ENCODE measurements at places on chromosomes 7 and 10.

- DNase-seq: no peak
Observed at GRCh38 chr7:40965774-40966173, 737.1 kb downstream of the INHBA start.

- DNase-seq: no peak
Observed at GRCh38 chr10:1270906-1271305, 214.7 kb downstream of the WDR37 start.

DNA sequence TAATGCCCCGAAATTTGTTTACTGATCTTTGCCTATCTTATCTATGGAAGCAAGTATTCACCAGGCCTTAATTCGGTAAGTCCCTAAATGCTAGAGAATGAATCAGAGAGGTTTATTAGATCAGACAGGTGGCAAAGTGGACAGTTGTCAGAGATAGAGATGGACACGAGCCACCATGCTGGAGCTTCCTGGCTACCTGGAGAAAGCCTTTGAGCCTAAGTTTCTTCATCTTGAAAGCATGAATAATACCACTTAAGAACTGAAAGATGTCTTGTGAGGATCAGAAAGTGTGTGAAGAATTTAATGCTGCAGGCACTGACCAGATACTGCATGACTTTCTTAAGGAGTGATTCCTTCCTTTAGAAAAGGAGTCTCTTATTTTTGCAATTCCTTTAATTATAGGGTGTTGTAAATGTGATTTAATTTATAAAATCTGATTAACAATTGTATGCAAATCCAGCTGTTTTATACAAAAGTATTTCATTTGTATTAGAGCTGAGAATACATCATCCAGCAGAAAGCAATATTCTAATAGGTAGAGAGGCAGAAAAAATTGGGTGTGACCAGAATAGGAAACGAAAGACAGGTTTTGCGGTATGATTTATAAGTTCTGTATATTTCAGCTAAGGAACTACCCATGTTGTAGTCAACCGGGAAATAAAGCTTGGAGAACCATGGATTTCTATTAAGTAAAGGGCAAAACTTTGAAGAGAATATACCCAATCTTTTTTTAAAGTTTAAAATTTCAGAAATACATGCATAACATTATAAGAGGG is 82.7 kb downstream of the SMURF1 start:
- no peak for DNase-seq

DNA sequence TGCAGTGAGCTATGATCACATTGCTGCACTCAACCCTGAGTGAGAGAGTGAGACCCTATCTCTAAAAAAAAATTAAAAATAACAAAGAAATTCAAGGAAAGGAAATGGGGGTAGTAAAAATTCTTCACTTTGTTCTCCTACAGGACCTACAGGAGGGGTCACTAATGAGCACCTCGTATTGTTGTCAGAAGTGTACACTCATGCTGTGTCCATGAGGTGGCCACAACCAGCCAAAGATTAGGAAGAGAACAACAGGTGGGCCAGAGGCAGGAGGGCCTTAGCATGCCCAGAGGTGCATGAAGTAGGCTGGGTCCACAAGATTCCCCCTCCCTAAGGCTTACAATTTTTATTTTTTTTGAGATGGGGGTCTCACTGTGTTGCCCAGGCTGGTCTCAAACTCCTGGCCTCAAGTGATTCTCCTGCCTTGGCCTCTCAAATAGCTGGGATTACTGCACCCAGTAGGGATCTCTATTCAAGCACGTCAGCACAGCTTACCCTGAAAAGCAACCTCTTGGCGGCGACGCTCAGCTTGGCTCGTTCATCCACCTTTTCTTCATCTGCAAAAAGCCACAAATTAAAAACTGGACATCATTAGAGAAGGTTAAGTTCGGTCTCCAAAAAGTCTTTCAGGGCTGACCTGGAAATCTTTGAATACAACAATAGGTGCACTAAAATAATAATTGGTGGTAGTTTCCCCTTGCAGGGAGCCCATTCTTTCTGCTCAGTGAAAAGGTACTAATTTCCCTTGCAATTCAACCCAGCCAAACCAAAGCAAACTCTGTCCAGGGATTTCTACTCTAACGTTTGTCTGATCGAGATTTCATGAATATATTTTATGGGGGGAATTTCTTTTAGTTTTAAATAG is 104.4 kb downstream of the SVIL start:
- no peak for DNase-seq

DNA sequence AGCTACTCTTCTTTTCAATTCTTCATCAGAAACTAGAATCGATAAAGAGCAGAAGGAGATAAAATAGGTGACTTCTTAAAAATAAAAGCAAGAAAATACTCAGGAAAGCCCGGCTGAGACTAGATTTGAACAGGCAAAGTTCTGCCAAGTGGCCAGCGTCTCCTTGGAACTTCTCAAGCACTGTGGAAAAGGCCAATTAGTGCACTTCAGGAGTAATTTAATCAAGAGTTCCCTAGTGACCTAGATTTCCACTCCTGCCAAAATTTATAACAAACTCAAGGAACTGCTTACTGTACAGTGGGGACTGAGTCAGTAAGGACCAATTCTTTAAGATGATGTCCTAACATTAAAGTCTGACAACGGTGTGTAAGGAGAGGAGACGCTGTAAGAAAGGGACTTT is 57.3 kb downstream of the CHCHD3 start:
- no peak for DNase-seq

DNA sequence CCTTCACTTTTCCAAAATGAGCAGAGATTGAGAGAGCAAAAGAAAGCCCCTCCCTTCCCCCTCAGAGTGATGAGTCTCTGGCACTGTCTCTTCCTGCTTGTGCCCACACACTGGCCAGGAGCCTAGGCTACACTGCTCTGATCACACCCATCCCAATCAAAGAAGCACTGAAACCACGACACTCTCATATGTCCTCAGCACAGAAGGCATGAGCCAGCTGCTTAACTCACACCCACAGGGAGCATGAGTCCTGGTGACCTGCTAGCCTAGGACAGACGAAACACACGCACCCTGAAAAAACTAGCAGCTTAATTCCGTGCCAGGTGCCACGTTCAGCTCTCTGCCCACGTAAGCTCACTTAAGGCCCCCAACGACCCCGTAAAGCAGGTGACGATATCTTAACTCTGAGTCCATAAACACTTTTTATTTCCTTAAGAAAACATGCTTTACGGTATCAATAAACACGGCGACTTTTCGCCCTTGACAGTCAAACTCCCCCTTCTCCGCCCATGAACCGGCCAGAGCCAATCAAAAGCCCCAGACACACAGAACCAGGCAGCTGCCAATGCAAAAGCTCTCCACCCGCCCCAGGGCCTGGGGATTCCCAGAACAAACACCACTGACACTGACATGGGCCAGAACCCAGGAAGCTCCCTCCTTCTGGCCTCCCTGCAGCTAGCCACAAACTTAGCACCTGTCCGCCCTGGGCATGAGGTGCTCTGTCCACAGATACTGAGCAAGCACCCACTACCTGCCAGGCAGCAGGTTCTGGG is 69.0 kb downstream of the TNRC18 start:
- DNase-seq: no peak

DNA sequence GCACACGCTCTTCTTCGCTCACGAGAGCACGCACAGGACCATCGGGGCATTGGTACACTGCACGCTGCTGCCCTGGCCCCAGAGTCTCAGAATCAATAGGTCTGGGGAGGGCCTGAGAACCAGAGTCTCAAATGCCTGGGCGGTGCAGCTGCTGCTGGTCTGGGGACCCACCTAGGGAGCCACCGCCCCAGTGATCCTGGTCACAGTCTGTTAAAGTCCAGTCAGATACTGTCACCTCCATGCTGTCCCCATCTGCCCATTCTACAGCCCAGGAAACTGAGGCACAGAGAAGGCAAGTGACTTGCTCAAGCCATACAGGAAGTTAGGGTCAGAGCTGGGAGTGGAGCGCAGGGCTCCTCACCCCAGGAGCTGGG is 38.0 kb downstream of the ZCCHC24 start:
- DNase-seq: no peak

- DNase-seq: no peak
Observed at GRCh38 chr7:55276572-55277295, 88.4 kb upstream of the LANCL2 start.

DNA sequence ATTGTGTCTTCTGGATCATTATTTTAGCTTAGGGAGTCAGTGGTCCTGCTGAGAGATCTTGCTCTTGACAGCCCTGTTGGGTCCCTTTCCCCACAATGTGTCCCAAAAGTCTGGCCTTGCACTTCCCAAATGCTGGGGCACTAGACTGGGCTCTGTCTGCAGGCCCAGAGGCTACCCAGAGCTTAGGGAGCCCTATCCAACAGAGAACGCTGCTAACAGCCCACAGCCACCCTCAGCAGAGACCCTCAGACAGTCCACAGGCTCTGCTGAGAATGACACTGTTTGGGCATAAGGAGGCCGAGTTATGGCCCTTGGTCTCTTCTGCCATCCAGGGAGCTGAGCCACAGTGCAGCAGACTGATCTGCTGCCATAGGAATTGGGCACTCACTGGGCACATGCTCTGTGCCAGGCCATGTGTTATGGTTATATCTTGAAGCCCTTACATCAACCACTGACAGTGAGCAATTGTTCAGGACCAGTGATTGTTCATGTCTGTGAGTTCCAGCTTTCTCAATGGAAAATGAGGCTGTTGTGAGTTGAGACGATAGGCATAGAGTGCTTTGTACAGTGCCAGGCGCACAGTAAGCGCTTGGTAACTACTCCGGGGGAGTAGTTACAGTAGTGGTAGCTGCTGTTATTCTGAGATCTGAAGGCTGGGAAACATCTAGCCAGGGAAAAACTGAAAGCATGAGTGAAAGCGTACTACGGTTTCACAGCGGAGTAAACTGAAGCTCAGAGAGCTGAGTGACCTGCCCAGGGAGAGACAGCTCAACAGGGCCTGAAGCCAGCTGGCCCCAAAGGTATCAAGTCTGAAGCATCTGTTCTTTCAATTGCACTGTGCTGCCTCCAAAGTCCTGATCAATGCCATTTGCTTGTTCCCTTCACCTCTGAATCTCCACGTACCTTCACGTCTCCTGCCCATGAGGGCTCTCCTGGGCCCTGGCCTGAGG is 77.6 kb upstream of the PRLHR start:
- no peak for DNase-seq

DNA sequence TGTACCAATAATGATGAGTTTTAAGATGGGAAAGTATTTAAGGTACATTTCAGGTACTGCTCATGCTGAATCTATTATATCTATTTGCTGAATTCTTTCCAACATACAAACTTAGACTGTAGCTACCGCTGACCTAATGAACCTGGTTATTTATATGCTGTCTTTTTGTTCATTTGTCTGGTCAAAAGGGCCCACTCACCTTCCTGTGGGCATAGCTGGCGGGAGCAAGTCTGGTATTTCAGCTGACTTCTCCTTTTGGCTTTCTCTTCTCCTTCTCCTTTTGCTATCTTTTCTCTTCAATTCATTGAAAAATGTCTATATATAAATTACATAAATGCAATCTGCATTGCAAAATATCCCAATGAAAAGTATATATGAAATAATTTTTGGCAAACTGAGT is 9.5 kb downstream of the PLXDC2 start:
- no peak for DNase-seq

DNA sequence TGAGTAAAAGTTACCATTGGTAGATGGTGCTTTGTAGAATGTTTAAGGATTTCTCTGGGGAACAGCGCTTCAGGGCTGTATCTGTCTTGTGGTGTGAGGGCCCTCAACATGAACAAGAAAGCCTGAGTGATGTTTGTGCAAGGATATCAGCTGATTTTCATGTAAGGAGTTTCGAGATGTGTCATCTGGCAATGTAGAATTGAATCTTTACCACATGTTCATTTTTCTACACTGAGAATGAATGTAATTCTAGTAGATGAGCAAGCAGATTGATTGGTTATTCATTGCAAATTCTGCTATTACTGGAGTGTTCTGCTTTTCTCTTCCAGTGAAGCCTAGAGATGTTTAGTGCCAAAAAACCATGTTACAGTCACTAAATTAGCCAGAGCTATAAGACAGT is 87.7 kb downstream of the ST7 start:
- no peak for DNase-seq

GRCh38 chr7:158116235-158116634 is 471.4 kb downstream of the PTPRN2 start:
- DNase-seq: no peak

DNA sequence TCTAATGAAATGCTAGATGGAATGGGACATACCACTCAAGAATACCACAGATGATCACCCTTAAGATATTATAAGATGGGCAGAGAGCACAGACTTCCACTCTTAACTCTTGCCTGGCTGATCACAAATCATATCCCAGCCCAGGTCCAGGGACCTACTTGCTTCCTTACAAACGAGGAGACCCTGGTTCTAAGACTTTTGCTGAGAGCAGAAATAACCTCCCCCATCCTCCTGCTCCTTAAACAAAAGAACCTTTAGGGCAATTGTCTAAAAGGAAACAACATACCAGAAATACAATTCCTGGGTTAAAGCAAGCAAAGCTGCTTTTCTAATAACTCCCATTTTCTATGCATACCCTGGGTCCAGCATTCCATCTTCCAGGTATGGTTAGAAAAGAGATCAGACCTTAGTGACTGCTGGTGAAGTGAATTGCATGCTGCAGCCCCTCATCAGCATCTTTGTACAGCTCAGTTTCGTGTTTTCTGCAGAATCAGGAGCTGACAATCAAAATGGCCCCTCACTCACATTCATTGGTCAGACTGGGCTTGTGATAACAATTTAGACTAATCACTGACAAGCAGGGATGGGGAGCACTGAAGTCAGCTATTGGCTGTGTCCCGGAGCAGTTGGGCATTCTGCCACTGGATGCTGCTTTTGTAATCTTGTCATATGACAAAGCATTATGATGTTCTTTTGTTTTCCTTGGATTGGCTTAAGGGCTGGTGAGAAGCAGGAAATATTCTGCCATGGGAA is 14.6 kb downstream of the IFIT3 start:
- no peak for DNase-seq

DNA sequence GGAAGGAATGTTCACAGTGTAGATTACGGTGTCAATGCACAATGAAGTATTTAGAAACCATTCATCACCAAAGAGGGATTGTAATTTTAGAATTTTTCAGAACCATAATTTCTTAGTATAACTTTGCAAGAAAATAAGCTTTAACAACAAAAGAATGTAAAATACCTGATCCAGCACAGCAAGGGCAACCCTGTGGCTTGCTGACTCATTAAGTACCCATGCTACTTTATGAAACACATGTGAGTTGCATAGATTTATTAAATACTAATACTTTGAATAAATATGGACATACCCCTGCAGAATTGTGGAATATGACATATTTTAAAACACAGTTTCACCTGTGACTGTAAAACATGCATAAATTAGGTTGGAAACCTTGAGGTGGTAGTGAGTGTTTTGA is 281.3 kb downstream of the ZNF248 start:
- DNase-seq: no peak

DNA sequence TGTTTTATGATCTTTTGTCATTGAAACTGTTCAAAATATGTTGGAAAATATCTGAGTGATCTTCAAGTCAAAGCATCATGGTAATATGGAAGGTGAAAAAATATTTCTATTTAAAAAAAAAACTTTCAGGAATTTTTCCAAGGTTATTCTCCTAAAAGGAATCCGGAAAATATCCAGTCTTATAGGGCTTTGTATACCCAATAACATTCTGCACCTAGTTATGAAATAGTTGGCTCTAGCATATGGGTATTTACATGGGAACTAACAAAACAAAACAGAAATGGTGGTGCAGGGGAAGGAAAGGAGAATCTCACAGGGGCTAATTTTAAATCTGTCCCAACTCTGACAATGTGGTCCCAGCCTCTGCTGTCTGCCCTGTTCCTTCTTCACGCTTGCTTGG is 167.1 kb upstream of the RHEB start:
- no peak for DNase-seq

Data from NCI-H1417 treated with DMSO at 0.1 percent for 48 hours (cell line).